ENCODE measurements at places on chromosomes 5 and 9.

- no peak for DNase-seq
Observed at GRCh38 chr9:130766927-130767307, 68.1 kb upstream of the ABL1 start.

- DNase-seq = no peak
Observed at GRCh38 chr5:66727630-66728029, 131.4 kb downstream of the MAST4 start.

DNA sequence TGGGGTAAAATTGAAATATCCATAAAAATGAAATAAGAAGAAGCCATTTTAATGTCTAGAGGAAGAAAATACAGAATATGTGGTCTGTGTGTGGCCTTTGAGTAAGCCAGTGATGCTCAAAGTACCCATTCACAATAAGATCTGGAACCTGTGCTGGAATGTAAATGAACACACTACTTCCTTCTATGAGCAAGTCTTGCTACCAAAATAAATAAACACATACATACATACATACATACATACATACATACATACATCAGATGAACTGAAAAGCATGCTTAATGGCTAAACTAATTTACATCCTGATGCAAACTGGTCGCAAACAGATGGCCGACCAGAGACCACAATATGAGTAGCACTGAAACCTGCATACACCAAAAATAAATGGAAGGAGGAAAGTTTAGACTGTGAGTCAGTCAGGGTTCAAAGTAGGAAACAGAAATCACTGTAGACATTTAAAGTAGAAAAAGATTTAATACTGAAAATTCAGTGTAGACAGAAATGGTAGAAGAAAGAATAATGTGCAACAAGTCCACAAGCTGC is 317.6 kb downstream of the CAAP1 start:
- no peak for DNase-seq

- DNase-seq = peak; percentile 12
Observed at GRCh38 chr5:42057254-42057690, 132.2 kb downstream of the FBXO4 start.

GRCh38 chr9:124782661-124783574 is 6.0 kb downstream of the OLFML2A start:
- DNase-seq = no peak

DNA sequence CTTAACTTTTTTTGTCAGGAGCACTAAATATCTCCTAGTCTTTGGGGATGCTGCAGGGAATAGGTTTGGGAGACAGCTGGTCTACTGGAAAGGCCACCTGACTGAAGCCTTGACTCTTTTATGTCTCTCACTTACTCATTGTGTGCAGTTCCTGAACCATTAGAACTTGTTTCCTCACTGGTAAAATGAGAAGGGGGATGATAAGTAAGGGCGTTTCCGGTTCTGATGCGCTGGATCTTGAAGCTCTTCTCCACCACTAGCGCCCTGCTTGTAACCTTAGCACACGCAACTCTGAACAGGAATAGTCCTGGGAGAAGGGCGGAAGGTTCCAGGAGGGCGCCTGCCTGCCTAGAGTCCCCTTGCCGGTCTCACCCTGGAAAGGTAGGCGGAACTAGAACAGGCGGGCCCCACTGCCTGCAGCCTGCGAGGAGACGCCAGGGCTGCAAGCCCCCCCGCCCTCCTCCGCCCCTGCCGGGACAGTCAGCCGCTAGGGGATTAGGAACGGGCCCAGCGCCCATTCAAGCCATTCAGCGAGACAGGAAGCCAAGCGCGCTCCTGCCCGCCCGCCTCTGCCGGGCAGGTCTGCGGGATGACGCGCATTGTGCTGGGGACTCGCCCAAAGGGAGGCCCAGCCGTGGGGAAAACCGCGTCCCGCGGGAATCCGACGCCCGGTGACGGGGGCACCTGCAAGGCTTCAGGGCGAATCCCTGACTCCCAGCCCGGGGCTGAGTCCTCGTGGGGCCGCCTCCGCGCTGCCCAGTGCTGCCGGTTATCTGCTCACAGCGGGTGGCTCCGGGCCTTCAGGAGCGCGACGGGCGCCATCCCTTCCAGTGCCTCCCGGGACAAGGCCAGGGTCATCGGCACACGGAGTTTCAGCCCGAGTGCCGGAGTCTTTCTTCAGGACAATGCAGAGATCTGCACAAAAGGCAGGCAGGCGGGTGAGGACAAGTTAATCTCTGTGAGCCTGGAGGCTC is 44.0 kb upstream of the XPA start:
- DNase-seq = peak; percentile 59

DNA sequence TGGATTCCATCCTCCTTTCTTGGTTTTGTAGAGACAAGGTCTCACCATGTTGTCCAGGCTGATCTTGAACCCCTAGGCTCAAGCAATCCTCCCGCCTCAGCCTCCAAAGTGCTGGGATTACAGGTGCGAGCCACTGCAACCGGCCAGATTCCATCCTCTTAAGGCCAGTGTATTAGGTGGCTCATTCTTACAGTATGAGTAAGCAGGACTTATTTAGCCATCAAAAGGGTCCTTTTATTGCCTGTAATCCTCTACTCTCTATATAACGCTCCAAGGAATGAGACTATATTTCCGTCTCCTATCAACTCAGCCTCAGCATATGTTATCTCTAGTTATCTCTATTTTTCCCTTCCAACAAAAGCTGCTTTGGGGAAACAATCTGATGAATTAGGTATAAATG is 3.0 kb upstream of the ERBIN start:
- DNase-seq = no peak

DNA sequence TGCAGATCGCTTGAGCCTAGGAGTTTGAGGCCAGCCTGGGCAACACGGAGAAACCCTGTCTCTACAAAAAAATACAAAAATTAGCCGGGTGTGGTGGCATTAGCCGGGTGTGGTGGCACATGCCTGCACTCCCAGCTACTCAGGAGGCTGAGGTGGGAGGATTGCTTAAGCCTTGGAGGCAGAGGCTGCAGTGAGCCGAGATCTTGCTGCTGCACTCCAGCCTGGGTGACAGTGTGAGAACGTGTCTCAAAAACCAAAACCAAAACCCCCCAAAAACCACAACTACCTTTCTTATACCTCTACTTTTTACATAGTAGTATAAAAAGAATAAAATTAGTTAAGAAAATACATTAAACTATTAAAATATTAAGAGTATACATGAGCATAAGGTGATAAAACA is 121.2 kb downstream of the RAPGEF6 start:
- no peak for DNase-seq

GRCh38 chr9:130172858-130173665 is 858 bp downstream of the NCS1 start:
- DNase-seq = peak; percentile 37

DNA sequence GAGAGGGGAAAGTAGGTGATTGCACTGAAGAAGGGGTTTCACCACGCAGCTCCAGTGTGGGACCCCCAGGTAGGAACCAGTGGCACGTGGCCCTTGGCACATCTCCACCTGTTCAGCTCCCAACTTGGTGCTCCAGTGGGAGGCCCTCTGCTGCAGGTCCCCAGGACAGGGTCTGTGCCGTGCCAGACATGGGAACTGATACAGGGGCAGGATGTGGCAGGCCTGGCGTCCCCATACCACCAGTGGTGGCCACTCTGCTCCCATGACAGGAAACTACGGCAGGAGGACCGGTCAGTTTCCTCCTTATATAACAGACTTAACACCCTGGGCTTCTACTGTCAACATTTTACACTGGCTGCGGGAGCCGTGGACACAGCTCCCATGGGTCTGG is 67.3 kb downstream of the PSMB7 start:
- DNase-seq = no peak

DNA sequence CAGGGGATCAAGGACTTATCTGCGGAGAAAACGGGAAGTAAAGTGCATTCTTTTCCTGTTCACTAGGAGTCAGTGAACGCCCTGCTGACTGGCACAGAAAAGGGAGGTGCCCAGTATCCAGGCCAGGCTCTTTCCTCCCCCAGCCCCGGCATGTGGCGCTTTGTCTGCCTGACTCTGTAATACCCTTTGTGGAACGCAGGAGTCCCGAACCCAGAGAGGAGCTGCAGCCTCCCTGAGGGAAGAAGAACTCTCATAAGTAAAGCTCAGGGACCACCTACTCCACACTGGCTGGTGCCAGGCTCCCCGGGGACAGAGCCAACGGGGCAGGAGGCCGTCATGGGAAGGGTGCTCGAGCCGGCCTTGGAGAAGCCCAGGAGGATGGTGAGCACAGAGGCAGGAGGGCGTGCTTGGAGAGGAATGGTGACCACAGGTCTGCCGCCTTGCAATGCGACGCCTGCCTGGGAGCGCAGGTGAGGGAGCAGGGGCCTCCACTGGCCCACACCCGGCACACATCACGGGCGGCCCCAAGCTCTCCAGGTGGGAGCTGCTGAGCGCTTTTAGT is 31.5 kb downstream of the VAV2 start:
- DNase-seq = no peak

DNA sequence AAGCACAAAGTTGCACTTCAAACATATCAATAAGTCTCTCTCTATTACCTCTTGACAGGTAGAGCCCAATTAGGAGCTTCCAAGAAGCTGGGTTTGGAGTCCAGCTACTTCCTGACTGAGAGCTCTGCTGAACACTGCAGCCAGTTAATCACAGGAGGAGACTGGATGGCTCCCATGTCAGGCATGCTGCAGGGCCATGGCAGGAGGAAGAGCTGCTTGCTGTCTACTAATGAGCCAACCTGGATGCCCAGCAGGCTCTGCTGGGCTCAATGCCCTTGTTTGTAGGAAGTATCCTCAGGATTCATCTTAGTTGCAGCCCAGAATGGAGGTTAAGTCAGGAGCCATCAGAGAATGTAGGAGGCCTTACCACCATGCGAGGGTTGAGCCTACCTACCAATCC is 91.9 kb downstream of the TMEM215 start:
- DNase-seq = no peak

Data from progenitor cell of endocrine pancreas (in vitro differentiated cells).